ENCODE measurements at places on chromosomes 2 and 18.

DNA sequence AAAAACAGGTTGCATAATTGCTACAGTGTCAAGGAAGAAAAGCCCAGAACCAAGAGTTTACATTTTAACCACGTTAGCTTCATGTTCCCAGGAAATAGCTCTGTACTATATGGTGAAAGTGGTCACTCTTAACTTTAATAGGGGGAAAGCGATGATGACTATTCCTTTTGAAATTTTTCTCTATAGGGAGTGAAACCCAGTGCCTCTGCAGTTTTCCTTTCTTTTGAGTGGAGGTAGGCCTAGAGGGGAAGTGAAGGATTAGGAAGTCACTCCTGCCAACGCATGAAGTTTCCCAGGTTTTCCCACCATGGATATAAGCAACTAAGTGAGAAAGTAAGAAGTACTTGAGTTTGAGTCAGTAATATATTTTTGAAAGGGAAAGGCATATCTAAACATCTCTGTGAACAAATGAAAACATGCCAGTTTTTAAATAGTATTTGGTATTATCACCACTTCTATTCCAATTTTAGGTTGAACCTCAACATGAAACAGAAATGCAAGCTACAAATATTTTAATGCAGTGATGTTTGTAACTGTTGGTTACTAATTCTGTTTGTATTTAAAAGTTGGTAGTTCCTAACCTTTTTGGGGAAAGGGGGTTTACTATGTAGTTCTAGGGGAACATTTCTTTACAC, 91.9 kb downstream of the VRK2 start:
- no peak overlapping the region for H3K4me3 ChIP-seq
- H3K27ac ChIP-seq = no peak overlapping the region
- no peaks in the 10 kb centered on the region for H3K36me3 ChIP-seq
- DNase-seq = no peak

DNA sequence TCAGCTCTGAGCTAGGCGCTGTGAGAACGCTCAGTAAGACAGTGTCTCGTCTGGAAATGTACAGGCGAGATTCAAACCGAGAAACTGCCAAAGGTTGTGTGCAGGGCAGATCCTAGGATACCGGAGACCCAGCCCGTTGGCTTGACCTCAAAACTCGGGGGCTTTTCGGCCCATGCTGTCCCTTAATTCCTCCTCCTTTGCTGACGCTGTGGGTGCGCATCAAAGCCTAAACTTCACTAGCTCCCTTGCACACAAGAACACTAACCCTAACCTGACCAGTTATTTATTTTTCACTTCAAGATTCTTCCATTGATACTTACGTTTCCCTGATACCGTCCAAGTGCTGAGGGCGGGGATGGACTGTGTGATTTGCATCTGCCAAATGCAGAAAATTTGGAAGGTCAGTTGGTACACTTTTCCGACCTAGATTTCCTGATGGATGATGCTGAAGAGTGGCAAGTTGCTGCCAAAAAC, 1.0 kb upstream of the AAK1 start:
- H3K27ac ChIP-seq = peak overlapping the region; percentile 97
- no peak for DNase-seq
- no peaks in the 10 kb centered on the region for H3K36me3 ChIP-seq
- H3K4me1 ChIP-seq = peaks cover 60% of the 10 kb centered on the region
- H3K27me3 ChIP-seq = no peaks in the 10 kb centered on the region

- DNase-seq = no peak
- H3K27me3 ChIP-seq = no peaks in the 10 kb centered on the region
- H3K4me1 ChIP-seq = no peaks in the 10 kb centered on the region
- no peaks in the 10 kb centered on the region for H3K36me3 ChIP-seq
- H3K4me3 ChIP-seq = no peak overlapping the region
Measured at GRCh38 chr2:23050388-23050787, 334.6 kb upstream of the KLHL29 start.

GRCh38 chr18:27707201-27707600, 469.7 kb downstream of the CDH2 start:
- no peak for DNase-seq
- H3K27ac ChIP-seq = no peak overlapping the region
- H3K36me3 ChIP-seq = no peaks in the 10 kb centered on the region
- no peak overlapping the region for H3K4me3 ChIP-seq

GRCh38 chr18:49560624-49561288, 1.1 kb upstream of the LIPG start:
- H3K4me1 ChIP-seq = peaks cover 29% of the 10 kb centered on the region
- H3K4me3 ChIP-seq = peak overlapping the region; percentile 49
- H3K27ac ChIP-seq = no peak overlapping the region
- no peak for DNase-seq

- no peaks in the 10 kb centered on the region for H3K4me1 ChIP-seq
- H3K27me3 ChIP-seq = no peaks in the 10 kb centered on the region
- no peak overlapping the region for H3K27ac ChIP-seq
- H3K36me3 ChIP-seq = no peaks in the 10 kb centered on the region
- no peak for DNase-seq
- H3K4me3 ChIP-seq = no peak overlapping the region
Measured at GRCh38 chr2:80330527-80331450, 26.2 kb upstream of the LRRTM1 start.

Measured in lower lobe of right lung (tissue), 2 donors.